ENCODE measurements at places on chromosomes 2 and 18.

DNA sequence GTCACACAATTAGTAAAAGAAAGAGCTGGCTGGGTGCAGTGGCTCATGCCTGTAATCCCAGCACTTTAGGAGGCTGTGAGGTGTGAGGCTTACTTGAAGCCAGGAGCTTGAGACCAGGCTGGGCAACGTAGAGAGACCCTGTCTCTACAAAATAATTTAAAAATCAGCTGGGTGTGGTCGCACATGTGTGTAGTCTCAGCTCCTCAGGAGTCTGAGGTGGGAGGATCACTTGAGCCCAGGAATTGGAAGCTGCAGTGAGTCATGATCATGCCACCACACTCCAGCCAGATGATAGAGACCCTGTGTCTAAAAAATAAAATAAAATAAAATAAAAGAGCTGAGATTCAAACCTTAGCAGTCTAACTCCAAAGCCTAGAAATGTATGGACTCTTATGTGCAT is 39.0 kb upstream of the NEDD4L start:
- DNase-seq: no peak

- no peak for DNase-seq
Measured at GRCh38 chr18:57087644-57088376, 59.1 kb upstream of the BOD1L2 start.

- no peak for DNase-seq
Measured at GRCh38 chr2:172252154-172252553, 149.5 kb upstream of the DLX2 start.

GRCh38 chr2:38125007-38125406 is 49.1 kb upstream of the CYP1B1 start:
- no peak for DNase-seq

- no peak for DNase-seq
Measured at GRCh38 chr18:43563780-43564179, 286.5 kb upstream of the SYT4 start.

DNA sequence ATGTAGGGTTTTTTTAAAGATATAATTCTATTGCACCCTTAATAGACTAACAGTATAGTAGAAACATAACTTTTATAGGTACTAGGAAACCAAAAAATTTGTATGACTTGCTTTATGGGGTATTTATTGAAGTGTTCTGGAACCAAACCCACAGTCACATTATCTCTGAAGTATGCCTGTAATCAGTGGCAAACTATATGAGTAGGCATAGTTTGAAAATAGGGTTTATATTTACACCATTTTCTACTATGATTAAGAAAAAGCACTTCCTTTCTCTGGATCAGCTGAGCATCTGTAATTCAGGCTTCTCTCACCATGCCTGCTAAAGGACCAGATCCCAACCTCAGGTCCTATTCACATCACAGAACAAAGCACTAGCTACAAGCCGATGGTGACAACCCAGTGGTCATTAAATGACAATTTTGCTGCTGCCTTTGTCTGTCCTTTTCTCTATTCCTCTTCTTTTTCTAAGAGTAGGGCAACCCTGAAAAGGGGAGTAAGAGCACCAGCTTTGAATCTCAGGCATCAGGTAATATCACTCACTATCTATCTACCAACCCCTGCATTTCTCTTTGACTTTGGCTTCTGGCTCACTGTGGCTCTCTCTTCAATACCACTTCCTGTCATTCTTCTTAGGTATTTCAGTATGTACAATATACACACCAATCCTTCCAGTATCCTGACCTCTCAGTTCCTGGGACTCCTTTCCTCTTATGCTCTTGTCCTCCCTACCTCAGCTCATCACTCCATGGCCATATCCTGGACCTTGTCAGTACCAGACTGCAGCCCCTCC is 14.4 kb downstream of the NEMP2 start:
- no peak for DNase-seq

- no peak for DNase-seq
Measured at GRCh38 chr18:61985681-61986080, 92.9 kb upstream of the RNF152 start.

GRCh38 chr18:33717339-33717738 is 139.3 kb downstream of the ASXL3 start:
- DNase-seq: no peak

GRCh38 chr2:48254839-48255238 is 275.1 kb upstream of the STON1 start:
- DNase-seq: no peak

- DNase-seq: no peak
Measured at GRCh38 chr2:227488045-227488444, 16.1 kb downstream of the AGFG1 start.

- no peak for DNase-seq
Measured at GRCh38 chr18:49137585-49137984, 186.8 kb upstream of the SMAD7 start.

- DNase-seq: no peak
Measured at GRCh38 chr2:45709137-45709536, 57.7 kb downstream of the PRKCE start.

- DNase-seq: no peak
Measured at GRCh38 chr18:13269521-13270011, 51.0 kb downstream of the LDLRAD4 start.

DNA sequence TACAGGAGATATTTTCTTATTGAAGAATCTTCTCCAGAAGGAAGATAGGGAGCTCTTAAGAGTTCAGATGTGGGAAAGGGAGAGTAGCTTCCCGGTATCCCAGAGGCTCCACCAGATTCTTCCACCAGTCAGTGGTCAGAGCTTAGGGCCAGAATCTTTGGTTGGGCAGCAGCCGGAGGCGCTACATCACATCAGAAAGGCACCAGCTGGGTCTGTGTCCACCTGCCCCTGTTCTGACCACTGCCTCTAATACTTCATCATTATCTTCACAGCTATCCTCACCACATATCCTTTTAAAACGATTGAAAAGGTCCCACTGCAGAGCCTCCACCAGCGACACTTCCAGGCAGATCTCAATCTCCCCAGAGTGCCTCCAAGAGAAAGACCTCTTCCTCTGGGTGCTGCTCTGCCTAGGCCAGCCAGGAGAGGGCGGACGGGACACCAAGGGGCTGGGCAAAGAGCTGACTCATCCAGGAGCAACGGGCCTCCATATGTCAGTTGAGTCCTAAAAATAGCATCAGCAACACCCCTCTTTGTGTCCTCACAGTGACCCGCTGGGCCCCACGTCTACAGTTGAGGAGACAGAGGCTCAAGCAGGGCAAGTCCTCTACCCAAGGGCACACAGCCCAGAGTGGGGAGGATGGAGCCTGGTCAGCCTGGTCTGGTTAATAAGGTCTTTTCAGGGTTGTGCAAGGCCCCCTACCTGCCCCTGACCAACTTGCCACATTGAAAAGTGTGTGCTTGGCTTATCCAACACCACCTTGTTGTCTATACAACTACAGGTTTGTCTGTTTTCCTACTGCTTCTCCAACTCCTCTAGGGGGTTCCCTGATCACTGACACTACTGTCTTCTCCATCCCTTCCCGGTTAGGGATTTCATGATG is 81.2 kb downstream of the ADD2 start:
- DNase-seq: no peak

- DNase-seq: no peak
Measured at GRCh38 chr2:33859811-33860461, 260.8 kb upstream of the FAM98A start.

DNA sequence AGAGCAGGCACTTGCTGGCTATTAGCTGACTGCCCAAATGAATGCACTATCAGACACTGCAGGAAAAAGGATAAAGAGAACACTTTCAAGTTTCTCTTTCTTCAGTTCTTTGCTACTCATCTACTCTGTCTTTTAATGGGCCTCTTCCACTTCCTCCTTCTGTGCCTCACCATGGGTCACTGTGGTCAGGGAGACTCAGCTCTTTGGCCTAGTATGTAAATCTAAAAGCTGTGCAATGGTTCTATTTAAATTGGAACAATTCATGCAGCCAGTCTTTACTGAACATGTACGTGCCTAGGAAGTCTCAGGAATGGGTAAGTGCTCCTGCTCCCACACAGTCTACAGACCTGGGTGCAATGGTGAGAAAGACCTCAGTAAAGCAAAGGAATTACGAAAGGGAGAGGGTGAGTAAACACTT is 79.1 kb upstream of the DNMT3A start:
- no peak for DNase-seq

GRCh38 chr2:121502781-121503180 is 27.9 kb upstream of the RNU4ATAC start:
- no peak for DNase-seq

DNA sequence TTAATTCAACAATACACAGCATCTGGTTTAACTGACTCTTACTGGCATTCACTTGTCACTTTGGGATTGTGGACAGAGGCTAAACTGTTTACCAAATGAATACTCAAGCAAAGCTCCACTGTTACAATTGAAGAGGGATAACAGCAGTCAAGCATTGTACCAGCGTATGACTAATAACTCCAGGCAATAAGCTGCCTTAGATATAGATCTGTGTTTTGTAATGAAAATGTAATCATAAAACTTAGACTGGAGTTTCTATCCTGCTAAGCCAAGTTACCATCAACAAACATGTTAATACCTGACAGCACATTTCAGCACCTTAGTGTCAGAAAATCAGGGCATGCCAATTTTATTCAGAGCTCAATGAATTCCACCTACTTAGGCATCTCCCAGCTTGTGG is 889.5 kb downstream of the EPHA4 start:
- no peak for DNase-seq

DNA sequence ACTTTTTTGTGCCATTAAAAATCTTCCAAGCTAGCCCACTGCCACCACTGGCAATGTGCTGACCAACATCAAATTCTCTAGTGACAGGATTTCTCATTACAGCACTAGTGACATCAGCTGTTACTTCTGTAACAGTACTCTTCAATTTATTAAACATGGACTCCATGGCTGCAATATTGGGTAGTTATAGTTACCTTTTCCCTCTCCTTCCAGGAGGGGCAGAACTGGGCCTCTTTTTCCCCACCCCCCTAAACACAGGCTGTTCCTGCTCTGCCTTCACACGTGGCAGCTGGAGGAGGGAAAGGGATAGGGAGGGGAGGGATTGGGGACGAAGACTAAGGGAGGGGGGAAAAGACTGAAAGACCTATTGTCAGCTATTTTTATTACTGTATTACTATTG is 38.1 kb downstream of the TRAK2 start:
- no peak for DNase-seq
